GM20000 (cell line): ENCODE measurements at places on chromosomes 3 and 15.

- no peak for DNase-seq
Measured at GRCh38 chr3:308597-309321, 112.2 kb downstream of the CHL1 start.

- DNase-seq = no peak
Measured at GRCh38 chr15:92430069-92430440, 36.4 kb downstream of the ST8SIA2 start.

GRCh38 chr3:128356822-128357221, 109.9 kb downstream of the DNAJB8 start:
- DNase-seq = no peak

DNA sequence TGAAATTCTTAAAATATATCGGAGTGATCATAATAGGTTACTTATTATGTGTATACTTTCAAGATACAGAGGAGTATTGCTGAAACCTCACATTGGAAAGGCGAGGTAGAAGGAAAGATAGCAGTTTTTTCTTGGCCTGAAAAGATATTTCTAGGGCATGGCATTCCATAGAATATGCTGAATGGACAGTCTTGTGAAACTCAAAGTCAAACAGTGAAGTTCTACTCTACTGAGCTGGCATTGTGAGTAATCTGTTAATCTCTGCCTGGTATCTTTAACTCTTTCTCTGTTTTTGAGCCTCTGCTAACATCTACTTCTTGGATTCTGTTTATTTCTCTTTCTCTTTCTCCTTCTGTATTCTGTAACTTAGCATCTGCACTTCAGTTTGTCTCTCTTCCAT, 176.3 kb upstream of the ZBTB20 start:
- DNase-seq = no peak

- DNase-seq = no peak
Measured at GRCh38 chr3:122331886-122332285, 6.8 kb downstream of the CSTA start.

- DNase-seq = no peak
Measured at GRCh38 chr3:134938029-134938525, 143.0 kb downstream of the EPHB1 start.

DNA sequence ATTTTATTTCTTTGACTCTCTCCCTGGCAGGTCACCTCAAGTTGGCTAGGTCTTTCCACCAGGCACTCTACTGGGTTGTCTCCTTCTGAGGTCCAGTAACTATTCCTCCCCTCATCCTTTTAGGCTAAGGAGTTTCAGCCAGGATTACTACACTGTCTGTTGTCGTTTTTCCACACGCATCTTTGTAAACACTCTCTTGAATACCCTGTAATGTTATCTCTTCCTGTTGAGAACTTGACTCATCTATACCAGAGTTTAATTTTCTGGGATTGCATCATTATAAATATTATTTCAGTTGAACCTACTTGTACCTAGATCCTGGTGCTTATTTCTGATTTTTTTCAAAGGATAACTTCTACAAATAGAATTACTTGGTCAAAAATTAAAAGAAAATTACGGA, 138.3 kb downstream of the SQOR start:
- DNase-seq = no peak

- DNase-seq = no peak
Measured at GRCh38 chr3:104279617-104280016, 1087.1 kb upstream of the ALCAM start.

DNA sequence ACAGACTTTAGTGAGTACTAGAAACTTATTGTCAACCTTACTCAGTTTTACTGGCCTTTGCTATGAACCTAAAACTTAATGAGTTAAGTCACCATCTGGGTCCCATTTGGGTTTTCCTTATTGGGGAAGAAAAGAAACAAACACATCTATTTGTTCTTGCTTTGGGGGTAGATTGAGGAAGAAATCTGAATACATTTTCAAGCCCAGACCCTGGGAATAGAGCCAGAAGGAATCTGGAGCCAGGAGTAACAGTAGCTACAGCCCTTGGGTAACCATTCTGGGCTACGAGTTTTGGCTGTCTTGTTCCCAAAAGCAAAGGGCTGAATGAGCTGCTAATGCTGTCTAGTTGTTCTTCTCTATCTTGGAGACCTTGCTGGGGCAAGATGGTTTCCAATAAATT, 16.5 kb downstream of the SLC12A1 start:
- no peak for DNase-seq

GRCh38 chr3:11230832-11231231, 41.4 kb upstream of the ATG7 start:
- DNase-seq = no peak

DNA sequence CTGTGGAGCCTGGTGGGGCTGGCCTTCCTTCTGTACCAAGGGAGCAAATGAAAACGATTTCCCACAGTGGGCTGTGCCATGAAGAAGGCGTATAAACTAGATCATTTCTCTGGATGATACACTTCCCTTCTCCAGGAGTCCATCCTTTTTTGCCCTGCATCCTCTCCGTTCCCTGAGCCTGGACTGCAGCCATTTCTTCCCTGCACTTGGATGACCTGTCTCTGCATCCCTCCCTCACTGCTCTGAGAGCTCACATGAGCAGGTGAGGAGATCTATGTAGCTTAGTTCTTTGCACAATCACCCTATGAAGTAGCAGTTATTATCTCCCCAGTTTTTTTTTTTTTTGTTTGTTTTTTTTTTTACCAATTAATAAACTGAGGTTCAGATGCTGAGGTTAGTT, 46.7 kb downstream of the IQSEC1 start:
- DNase-seq = no peak

- no peak for DNase-seq
Measured at GRCh38 chr3:139084176-139084575, 39.5 kb upstream of the PRR23C start.

DNA sequence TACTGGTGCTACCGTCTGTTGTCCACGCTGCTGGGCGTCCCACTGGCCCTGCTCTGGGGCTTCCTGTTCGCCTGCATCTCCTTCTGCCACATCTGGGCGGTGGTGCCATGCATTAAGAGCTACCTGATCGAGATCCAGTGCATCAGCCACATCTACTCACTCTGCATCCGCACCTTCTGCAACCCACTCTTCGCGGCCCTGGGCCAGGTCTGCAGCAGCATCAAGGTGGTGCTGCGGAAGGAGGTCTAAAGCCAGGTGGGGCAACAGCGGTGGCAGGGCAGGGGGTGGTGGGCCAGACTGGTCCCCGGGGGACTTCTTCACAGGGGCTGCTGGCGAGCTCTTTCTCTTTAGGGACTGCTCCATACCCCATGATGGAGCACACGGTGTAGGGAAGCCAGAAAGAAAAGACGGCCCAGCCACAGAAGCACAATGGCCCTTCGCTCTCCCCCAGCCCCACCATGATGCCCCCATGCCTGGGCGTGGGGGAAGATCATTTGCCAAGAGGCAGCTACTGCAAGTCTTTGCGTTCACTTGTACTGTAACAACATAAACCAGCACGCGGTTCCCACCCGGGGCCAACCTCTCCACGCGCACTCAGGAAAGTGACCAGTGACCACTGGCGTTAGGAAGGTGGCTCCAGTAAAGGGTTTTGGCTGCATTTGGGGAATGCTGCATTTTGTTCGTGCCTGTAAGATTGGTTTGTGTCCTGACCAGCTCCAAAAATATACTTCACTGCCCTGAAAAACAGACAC, 12.2 kb downstream of the CAV3 start:
- DNase-seq = no peak

DNA sequence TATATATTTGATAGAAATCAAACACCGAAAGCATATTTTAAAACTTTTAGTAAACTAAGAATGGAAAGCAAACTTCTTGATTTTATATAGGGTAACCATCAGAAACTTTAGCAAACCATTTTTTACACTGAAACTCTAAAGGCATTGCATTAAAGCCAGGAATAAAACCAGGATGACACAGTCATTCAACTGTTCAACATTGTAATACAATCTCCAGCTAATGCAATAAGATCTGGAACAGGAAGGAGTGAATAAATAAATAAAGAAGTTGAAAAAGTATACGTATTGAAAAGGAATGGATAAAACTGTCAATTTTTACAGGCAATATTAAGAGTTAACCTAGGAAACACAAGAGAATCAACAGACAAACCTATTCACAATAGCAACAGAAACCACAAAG, 181.9 kb upstream of the TTC14 start:
- no peak for DNase-seq

- DNase-seq = no peak
Measured at GRCh38 chr15:79540551-79540950, 108.4 kb downstream of the MINAR1 start.
